ENCODE measurements at places on chromosomes 4 and X.
A peak's percentile ranks its signal among the peaks of the same experiment; 100 is the strongest.

DNA sequence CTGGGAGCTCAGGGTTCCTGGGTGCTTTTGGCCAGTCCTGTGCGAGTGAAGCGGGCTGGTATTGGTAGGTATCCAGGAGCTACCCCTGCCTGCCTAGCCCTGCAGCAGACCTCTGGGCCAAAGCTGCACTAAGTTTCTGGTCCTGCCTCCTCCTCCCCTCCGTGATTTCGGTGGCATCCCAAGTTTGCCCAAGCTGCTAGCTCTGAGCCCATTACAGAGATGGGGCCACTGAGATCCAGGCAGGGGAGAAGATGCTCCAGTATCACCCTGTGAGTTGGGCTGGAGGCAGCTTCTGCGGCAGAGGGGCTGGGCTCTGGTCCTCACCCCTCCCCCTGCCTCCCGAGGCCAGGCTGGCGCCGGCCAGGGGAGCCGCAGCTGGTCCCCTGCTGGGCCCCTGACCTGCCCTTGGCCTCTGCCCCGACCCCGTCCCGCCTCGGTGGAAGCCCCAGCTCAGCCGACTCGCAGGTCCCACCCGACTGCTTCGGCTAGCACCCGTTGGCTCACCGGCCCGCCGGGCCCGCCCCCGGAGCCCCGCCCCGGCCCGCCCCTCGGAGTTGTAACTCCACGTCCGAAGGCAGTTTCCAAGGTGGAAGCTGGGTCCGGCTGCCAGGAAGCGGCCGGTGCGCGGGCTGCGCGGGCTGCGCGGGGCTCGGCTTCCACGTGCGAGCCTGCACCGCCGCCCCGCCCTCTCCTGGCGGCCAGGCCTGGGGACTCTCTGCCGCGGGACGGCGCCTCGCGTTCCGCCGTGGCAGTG is at the start of gene DUSP9:
Gene DUSP9, plus strand, starts transcription at position 584 of the 754 bp plus-strand sequence. CDS start 751 bp downstream, outside the sequence.
- no peak for DNase-seq

DNA sequence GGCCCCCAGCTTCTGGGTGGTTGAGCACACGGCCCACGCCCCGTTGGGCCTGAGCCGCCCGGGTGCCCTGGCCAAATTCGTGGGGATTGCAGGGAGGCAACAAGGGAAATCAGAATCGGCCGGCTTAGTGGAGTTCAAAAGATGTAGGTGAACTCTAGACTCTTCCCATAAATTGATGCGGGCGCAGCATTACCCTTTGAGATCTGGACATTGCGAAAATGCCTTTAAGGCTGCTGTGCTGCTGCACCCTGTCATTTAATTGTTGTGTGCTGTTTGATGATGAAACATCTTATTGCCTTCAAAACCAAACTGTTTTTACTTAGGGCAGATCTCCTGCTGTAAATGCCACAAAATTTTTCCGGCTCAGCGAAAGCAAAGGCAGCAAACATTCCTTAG is 409 bp upstream of the MPP1 start:
- DNase-seq = no peak

GRCh38 chr4:75557696-75558095 is 1.8 kb downstream of the ODAPH start:
- no peak for DNase-seq

GRCh38 chr4:95472534-95472933 is 76.2 kb downstream of the UNC5C start:
- DNase-seq = no peak

GRCh38 chrX:45137531-45137930 is 63.1 kb downstream of the DIPK2B start:
- DNase-seq = no peak

GRCh38 chr4:122747883-122748282 is 15.4 kb downstream of the BBS12 start:
- no peak for DNase-seq

DNA sequence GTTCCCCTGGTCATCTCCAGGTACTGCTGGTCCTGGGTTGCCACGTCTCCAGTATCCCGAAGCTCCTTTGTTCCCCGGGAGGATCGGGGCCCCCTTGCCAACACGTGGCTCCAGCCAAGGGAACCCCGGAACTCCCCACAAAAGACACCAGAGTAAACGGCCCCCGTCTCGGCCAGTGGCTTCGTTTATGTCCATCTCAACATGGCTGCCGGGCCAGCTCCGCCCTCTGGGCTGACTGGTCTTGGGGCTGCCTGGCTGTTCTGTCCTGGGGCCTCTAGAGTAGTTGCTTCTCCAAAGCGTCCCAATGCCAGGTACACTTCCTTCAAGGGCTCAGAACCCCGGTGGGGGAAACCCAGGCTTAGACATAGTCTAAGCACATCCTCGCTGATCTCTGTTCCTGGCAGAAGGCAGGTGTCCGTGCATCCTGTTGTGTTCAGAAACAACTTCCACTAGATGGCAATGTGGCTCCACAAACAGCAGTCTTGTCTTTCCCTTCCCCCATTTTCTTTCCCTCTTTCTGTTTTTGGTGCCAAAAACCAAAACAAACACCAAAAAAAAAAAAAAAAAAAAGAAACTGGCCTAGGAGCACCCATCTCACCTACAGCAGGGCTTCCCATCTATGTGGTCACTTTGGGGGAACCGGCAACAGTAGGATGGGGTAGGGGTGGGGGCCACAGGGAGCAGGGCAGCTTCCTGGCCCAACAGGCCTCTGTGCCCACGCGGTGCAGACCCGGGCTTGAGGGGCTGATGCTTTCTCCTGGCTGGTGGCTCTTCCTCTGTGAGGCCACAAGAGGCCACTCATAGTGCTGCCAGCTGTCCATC is 35.3 kb downstream of the NBDY start:
- DNase-seq = no peak

- no peak for DNase-seq
These were observed 366.1 kb downstream of the FBXO8 start for GRCh38 chr4:173917255-173917960.

DNA sequence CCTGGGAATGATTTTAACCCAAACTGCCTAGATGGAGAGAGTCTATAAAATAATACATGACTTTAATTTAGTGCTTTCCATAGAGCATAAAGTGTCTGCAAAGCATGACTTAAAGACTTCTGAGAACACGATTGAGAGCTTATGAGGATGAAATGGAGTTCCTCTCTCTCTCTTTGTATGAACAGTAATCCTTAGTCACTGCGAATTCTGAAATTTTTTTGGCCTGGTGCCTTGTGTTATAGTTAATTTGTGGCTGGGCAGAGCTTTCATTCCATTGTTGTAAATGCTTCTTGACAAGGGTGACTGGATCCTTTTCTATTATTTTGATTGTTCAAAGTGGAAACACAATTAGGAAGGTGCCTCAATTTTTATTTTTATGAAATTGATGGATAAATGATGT is 179.5 kb downstream of the CEP135 start:
- no peak for DNase-seq

DNA sequence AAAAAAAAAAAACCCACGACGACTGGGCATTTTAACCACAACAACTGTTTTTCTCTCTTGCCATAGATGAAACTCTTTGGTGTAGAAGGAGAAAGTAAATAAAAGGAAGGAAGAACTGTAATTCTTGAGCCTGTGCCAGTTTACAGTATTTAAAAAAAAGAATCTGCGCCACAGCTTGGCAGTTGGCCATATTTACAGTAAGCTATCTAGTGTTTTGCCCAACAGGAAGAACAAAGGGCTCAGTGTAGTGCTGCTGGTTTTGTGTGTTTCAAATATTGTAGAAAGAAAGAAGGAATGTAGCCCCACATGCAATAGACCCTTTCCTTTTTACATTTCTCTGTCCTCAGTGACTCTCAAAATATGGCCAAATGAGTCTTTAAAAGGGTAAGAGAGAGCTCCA is 66.1 kb downstream of the NR3C2 start:
- no peak for DNase-seq

- no peak for DNase-seq
These were observed 722 bp upstream of the EFHC2 start for GRCh38 chrX:44344194-44344593.

GRCh38 chrX:20906571-20906970 is 467.6 kb upstream of the CNKSR2 start:
- DNase-seq = no peak

- no peak for DNase-seq
These were observed 524.3 kb upstream of the MAGEB2 start for GRCh38 chrX:29691044-29691443.

- DNase-seq = no peak
These were observed 117.4 kb downstream of the AWAT2 start for GRCh38 chrX:69932323-69932722.

DNA sequence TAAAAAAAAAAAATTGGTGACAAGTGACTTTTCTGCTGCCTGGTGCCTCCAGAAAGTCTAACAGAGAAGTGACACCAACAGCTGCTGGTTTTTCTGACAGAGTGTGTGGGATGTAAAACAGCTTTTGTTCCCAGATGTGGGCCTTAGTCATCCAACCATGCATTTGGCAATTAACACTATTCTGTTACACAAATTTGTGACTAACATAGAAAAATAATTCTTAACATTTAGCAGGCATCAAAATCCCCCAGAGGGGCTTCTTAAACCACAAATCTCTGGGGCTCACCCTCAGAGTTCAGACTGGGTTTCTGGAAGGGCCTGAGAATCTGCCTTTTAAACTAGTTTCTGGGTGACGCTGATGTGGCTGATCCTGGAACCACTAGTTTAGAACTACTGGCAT is 100.5 kb upstream of the PCDH7 start:
- DNase-seq = peak; percentile 4

DNA sequence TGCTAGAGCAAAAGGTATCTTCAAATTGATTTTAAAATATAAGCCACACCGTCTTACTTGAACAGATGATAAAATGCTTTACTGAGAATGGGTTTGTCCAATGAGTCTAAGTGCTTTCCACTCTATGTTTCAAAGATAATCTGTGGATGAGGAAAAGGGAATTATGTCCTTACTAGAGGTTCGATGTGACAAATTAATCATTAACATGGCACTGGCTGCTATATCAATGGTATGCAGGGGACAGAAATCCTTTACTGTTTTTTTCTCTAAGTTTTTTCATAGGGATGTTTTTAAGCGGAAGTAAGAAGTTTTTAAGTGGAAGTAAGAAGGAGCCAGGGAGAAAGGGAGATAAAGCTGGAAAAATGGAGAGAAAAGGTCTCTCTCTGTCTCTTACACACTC is 38.0 kb downstream of the MID1IP1 start:
- no peak for DNase-seq

Data from NCI-H1694 treated with DMSO at 0.1 percent for 48 hours (cell line).